Left ventricle myocardium inferior (tissue), 1 donor: ENCODE measurements at places on chromosomes 6 and 20. TPM values are rescaled to one million over a fixed set of nuclear protein-coding genes. Genes with fewer than 3 reads are reported as not detected.

- no peaks in the 10 kb centered on the region for H3K36me3 ChIP-seq
- no peak overlapping the region for H3K27ac ChIP-seq
- H3K27me3 ChIP-seq, result no peaks in the 10 kb centered on the region
- H3K4me3 ChIP-seq, result no peak overlapping the region
These were observed 273.0 kb upstream of the STXBP5 start for GRCh38 chr6:146931214-146931613.

GRCh38 chr6:158059108-158059507 lies 77.4 kb downstream of the SYNJ2 start:
- no peaks in the 10 kb centered on the region for H3K27me3 ChIP-seq
- peaks cover 30% of the 10 kb centered on the region for H3K4me1 ChIP-seq
- no peak overlapping the region for H3K4me3 ChIP-seq
- H3K36me3 ChIP-seq, result peaks cover 42% of the 10 kb centered on the region

- H3K27ac ChIP-seq, result no peak overlapping the region
- DNase-seq, result no peak
- H3K4me1 ChIP-seq, result peaks cover 8% of the 10 kb centered on the region
- no peaks in the 10 kb centered on the region for H3K36me3 ChIP-seq
- no peaks in the 10 kb centered on the region for H3K27me3 ChIP-seq
- H3K4me3 ChIP-seq, result no peak overlapping the region
These were observed 135.6 kb downstream of the EYA4 start for GRCh38 chr6:133376743-133377142.

DNA sequence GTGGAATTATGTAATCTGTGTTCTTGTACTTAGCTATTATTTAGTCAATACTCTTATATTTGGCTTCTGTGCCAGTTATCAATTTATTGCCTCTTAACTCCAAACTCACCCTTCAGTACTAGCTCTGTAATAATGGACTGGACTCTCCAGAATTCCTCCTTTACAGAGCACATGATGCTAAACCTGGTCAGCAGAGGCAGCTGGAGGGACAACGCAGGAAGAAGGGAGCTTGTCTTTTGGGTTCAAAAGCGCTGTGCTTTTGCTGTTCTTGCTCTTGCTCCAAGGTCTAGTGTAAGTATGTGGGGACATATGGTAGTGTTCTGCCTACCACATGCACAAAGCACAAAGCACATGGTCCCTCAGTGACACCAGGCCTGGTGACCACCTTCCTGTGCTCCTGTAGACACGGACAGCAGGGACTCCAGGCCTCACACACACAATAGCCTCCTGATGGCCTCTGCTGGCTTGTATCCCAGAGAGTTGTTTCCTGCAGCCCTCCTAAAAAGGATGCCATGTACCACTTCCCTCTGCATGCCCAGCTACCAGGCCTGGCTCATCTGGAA lies 46.1 kb downstream of the CHD6 start:
- no peak overlapping the region for H3K4me3 ChIP-seq
- no peaks in the 10 kb centered on the region for H3K27me3 ChIP-seq
- no peaks in the 10 kb centered on the region for H3K36me3 ChIP-seq
- H3K4me1 ChIP-seq, result peaks cover 98% of the 10 kb centered on the region

GRCh38 chr6:5718231-5718947 lies 288.3 kb downstream of the NRN1 start:
- no peak overlapping the region for H3K27ac ChIP-seq
- H3K27me3 ChIP-seq, result no peaks in the 10 kb centered on the region
- DNase-seq, result no peak
- no peak overlapping the region for H3K4me3 ChIP-seq
- no peaks in the 10 kb centered on the region for H3K36me3 ChIP-seq
- H3K4me1 ChIP-seq, result peaks cover 2% of the 10 kb centered on the region

DNA sequence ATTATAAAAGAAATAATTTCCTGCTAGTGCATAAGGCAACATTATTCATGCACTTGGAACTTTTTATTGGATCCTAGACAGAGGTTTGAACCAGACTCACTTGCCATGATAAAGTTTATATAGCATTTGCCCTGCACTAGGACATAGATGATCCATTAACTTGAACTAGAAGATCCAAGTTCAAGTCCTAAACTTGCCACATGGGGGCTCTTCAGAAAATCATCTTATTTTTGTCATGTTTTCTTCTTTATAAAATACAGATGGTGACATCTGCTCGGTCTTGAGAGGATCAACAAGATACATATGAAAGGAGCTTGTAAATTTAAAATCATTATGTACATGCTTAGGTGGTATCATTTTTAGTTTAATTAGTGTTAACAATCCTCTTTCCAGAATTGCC lies 94.5 kb downstream of the SIM1 start:
- H3K27me3 ChIP-seq, result no peaks in the 10 kb centered on the region
- DNase-seq, result no peak
- H3K4me1 ChIP-seq, result no peaks in the 10 kb centered on the region
- no peak overlapping the region for H3K4me3 ChIP-seq

DNA sequence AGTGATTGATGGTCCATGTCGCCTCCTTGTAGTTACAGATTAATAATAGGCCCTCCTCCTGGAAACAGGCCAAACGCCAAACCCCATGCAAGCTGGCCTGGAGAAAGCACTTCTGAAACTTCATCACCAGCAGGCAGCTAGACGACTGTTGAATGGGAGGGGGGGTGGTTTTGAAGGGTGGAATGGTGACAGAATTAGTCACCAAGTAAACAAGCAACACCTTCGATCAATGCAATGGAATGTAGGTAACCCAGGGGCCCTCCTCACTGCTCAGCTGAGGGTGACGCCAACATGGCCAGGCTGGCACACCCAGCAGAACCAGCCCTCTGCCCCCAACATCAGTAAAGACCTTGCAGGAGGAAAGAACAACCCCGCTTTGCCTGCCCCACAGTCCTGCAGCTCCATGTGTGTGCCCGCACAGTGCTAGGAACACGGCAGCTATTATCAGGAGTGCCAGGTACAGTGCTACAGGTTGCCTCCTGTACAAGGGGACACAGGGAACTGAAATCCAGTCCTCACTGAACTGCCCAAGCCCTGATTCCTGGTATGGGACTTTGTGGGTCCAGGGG lies 2.7 kb downstream of the BCAS1 start:
- H3K27me3 ChIP-seq, result peaks cover 24% of the 10 kb centered on the region
- H3K27ac ChIP-seq, result no peak overlapping the region
- H3K36me3 ChIP-seq, result no peaks in the 10 kb centered on the region
- H3K4me1 ChIP-seq, result no peaks in the 10 kb centered on the region
- peak; percentile 46 for DNase-seq

GRCh38 chr6:5866547-5867051 lies 140.1 kb downstream of the NRN1 start:
- no peak overlapping the region for H3K27ac ChIP-seq
- DNase-seq, result no peak
- no peaks in the 10 kb centered on the region for H3K36me3 ChIP-seq
- H3K4me3 ChIP-seq, result peak overlapping the region; percentile 24
- no peaks in the 10 kb centered on the region for H3K27me3 ChIP-seq

Gene TFAP2B
- not detected for total RNA-seq

Gene C6orf58
- not detected for total RNA-seq

Gene PLA2G7
- 0.16 TPM for total RNA-seq

Gene TPX2
- 0.71 TPM for total RNA-seq

Gene RREB1
- 33.3 TPM for total RNA-seq
